ENCODE measurements at places on chromosomes 2 and 18. TPM values are rescaled to one million over a fixed set of nuclear protein-coding genes. Genes with fewer than 3 reads are reported as not detected.

DNA sequence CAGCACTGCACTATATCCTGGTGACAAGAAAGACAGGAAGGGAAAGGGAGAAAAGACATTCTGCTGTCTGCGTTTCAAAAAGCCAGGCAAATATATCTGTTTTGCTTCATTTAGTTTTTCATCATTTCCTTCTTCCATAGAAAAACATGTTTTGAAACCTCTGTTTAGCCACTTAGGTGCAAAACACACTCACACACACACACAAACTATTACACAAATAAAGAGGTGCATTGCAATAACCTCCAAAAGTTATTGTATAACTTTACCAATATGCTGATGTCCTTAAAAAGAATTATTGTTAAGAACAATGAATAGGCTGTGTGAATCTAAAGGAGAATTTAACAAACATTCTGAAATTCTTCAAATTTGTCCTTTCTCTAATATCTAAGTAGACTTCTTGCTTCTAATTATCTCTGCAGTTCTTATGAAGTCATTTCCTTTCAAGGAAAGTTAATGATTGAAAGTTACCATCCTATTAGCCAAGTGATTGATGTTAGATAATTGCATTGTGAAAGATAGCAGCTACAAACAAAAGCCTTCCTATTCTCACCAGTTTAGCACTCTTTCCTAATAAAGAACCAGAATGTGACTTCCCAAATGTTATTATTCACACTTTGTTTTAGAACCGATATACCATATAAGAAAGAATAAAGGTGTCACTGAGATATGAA, 516.7 kb downstream of the KCNJ3 start:
- DNase-seq: no peak

- no peak for DNase-seq
Measured at GRCh38 chr18:8520266-8520665, 89.0 kb upstream of the RAB12 start.

GRCh38 chr18:6557770-6558248, 143.1 kb upstream of the L3MBTL4 start:
- no peak for DNase-seq

GRCh38 chr2:111910609-111911277, 12.3 kb downstream of the MERTK start:
- DNase-seq: peak; percentile 48

Gene RAB6D
- total RNA-seq: 0.07 TPM

Gene XDH
- total RNA-seq: not detected

Gene SLC1A4
- total RNA-seq: 6.2 TPM
